Activated CD4-positive, alpha-beta T cell treated with anti-CD3 and anti-CD28 coated beads, Interleukin-2, amount 50 U/mL, for 48 hours (primary cell): ENCODE measurements at places on chromosomes 13 and 19.

GRCh38 chr19:1237754-1238368, at the start of gene CBARP:
Gene CBARP, minus strand, starts transcription at chr19:1238005. Its CDS starts 1,905 bp downstream, at chr19:1236100.
- DNase-seq: peak; percentile 51

- no peak for DNase-seq
Observed at GRCh38 chr13:113273321-113273720, 23.7 kb upstream of the LAMP1 start.

GRCh38 chr19:7602935-7603497, 7.4 kb downstream of the CAMSAP3 start:
- DNase-seq: no peak

GRCh38 chr19:51688671-51689571, 4.2 kb upstream of the SPACA6 start:
- DNase-seq: peak; percentile 35

GRCh38 chr19:6677883-6678689, 8.1 kb upstream of the TNFSF14 start:
- DNase-seq: peak; percentile 68

- DNase-seq: no peak
Observed at GRCh38 chr13:109976206-109976997, 190.0 kb upstream of the IRS2 start.

DNA sequence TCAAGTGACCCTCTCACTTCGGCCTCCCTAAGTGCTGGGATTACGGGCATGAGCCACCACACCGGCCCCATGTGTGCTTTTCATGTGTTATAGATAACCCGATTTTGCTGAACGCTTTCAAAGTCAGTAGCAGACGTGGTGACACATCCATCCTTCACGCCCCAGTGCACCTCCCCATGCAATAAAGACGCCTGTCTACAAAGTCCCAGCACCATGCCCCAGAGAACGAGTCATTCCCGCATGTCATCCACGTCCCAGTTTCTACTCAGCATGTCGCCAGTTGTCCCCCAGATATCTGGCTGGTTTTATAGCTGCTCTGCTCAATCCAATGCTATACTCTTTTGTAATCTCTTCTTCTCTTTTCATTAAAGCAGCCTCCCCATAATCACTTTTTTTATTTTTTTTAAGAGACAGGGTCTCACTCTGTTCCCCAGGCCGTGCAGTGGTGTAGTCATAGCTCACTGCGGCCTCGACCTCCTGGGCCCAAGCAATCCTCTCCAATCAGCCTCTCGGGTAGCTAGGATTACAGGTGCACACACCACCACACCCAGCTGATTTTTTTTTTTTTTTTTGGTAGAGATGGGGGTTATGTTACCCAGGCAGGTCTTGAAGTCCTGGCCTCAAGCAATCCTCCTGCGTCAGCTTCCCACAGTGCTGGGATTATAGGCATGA, 42.5 kb downstream of the DNM2 start:
- peak; percentile 54 for DNase-seq

DNA sequence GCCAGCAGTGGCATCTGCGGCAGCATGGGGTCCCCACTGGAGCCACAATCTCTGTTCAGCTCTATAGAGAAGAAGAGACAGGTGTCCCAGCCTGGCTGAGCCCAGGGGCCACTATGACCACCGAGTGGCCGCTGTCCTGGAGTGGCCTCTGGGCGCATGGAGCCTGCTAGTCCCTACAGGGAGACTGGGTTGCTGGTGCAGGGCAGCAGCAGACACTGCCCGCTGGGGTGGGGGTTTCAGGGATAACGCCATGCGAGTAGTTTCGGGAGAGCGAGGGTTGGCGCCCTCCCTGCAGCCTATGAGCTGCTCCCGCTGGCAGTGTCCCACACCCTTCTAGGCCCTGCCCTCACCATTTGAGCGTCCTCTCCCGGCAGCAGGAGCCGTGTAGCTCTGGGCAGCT, 10.9 kb upstream of the TEKTIP1 start:
- no peak for DNase-seq

DNA sequence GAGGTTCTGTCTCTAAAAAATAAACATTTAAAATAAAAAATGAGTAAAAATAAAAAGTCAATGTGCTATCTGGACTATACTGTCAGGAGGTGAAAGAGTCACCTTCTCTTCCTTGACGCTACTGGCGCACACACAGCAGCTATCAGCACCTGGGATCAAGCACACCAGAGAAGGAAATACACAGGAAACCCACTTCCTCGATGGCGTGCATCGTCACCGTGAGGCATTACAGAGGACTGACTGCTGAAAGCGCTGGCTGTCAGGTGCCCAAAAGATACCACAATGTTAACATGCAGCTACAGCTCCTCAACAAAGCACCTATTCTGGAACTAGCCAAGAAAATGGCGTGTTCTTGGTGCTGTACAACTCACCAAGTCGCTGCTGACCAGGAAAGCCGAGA, 6.1 kb downstream of the SLC35E1 start:
- peak; percentile 67 for DNase-seq

GRCh38 chr19:37874784-37875183, 31.6 kb downstream of the WDR87 start:
- DNase-seq: no peak
